ENCODE measurements at places on chromosomes 12 and 14. TPM values are rescaled to one million over a fixed set of nuclear protein-coding genes. Genes with fewer than 3 reads are reported as not detected.

Gene CLEC4E
- total RNA-seq: not detected

DNA sequence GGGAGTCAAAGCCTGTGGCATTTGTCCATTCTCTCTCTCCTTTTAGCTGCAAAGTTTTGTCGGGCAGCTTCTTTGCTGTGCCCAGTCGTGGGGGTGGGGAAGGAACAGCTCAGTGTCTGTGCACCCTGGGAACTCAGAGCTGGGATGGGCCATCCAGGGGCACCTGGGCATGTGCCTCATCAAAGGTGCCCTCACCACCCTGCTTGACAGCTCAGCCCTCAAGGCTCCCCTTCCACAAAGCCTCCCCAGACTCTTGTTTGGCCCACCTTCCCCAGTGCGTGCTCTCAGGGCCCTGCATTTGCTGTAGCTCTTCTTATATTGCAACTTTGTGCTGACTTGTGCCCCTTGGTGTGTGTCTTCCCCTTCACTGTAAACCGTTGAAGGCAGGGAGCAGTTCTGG is 112.6 kb downstream of the ESRRB start:
- DNase-seq: no peak

Gene MUCL1
- not detected for total RNA-seq

Gene TAS2R30
- total RNA-seq: 9.7 TPM

GRCh38 chr14:91417120-91417982 is at the start of gene CCDC88C:
TSS of gene CCDC88C (minus strand) at chr14:91417820. CDS start at chr14:91417690, 130 bp downstream.
- peak; percentile 71 for DNase-seq

Gene FAM216A
- total RNA-seq: 27.1 TPM

GRCh38 chr14:97571866-97572555 is 774.8 kb downstream of the VRK1 start:
- no peak for DNase-seq

Gene EPS8
- total RNA-seq: 3.5 TPM

GRCh38 chr12:41924111-41924510 is 220.6 kb downstream of the GXYLT1 start:
- no peak for DNase-seq

- DNase-seq: no peak
Measured at GRCh38 chr14:64746298-64747250, 42.4 kb downstream of the PLEKHG3 start.

DNA sequence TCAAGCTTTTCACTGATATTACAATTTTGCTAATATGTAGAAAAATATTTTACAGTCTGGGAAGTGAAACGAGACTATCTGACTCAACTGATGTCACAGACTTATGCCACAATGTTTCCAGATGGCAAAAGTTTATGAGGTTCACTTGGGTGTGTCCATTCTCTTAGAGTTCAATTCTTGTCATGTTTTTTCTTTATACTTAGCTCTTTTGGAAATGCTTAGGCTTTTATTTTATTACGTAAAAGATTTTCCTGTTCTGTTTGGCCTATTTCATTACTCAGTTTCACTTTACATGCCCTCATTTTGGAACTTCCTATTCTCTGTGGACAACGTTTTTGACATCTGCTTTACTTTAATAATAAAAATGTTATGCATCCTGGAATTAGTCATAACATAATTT is 2.1 kb upstream of the PDZRN4 start:
- DNase-seq: no peak

Gene EMP1
- not detected for total RNA-seq

- DNase-seq: no peak
Measured at GRCh38 chr12:70686299-70686698, 49.1 kb upstream of the PTPRB start.

DNA sequence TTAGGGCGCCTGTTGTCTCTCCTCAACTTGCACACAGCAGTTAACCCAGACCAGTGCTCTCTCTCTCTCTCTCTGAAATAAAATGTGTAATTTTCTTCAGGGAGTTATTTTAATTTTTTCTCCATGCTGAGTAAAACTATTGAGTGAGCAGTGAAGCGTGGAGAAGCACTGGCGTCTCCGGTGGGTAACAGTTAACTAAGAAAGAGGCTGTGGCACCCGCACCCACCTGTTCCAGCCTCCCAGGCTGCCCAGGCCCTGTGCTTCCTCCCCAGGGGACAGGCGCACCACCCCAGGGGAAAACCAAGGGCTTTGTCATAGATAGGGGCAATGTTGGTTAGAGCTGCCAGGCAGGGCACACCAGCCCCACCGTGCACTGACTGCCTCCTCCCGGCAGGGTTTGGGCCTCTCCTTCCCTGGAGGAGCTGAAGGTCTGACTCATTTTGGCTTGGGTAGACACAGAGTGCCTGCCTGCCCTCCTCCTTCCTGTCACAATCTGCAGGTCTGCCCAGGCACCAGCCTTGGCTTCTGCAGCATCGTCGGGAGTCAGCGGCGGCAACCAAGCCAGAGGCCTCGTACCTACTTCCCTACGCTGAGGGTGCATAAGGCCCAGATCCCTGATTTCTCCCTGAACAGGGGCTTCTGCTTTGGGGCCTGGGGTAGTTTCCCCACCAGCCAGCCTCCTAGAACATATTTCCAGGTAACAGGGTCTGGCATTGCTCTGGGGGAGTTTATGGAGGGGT is 3.9 kb downstream of the HOXC5 start:
- DNase-seq: peak; percentile 38

Gene AQP2
- total RNA-seq: not detected

Gene RERG
- total RNA-seq: 1.5 TPM

Gene SPIC
- total RNA-seq: not detected

DNA sequence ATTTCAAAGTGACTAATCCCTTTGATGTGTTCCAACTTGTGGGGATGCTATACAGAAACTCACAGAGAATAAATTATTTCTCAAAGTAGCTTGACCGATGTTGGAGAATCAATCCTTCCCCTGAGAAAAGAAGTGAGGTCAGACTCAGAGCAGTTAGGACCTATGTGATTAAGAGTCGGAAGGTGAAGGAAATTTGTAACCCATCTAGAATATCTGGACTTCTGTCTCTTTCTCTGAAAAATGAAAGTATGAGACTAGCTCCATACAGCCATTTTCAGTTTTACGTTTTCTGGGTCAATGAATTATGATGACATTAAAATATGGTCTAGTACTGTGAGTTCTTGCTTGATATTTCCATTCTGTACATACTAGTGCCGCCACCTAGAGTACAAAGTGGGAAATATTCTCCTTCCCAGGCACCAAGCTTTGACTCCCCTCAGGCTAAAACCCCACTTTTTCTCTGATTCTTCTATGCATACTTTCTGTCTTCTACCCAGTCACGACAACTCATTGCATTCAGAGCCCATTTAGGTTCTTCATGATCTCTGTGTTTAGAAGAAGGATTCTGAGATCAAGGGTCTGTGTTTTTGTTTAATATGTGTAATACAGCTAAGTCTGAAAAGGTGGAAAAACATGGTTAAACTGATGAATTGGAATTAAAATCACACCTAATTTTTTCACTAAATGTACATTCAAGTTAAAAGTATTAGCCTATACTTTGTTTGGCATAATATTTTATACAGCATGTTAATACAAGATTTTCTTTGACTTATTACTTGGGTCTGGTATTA is 6.9 kb upstream of the NTS start:
- peak; percentile 76 for DNase-seq

Gene GLIPR1L2
- not detected for total RNA-seq

- no peak for DNase-seq
Measured at GRCh38 chr12:12070674-12071656, at the start of gene BCL2L14. TSS of gene BCL2L14 (plus strand) at chr12:12070939. CDS start at chr12:12079306, 8,367 bp downstream.

GRCh38 chr14:90846511-90846910 is 30.3 kb upstream of the TTC7B start:
- DNase-seq: no peak

DNA sequence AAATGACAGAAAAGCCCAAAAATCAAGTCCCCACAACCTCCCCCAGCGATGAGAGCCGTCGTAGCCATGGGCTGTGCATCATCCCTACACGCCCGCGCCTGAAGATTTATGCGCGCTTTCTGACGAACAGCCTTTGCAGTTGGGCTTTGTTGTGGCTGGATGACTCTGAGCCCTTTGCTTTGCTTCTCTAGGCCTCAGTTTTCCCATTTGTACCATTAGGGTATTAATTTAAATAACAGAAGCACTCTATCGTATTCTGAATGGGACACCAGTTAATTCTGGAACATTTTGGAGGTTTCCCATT is 24.2 kb downstream of the SFSWAP start:
- DNase-seq: no peak

- DNase-seq: peak; percentile 52
Measured at GRCh38 chr14:25516838-25517237, 466.9 kb upstream of the STXBP6 start.

- DNase-seq: no peak
Measured at GRCh38 chr12:110966081-110966760, 45.8 kb upstream of the MYL2 start.

Gene NEMP1
- total RNA-seq: 35.0 TPM

GRCh38 chr12:57734591-57734990 is 4.0 kb downstream of the AGAP2 start:
- no peak for DNase-seq

Gene ACRBP
- 2.2 TPM for total RNA-seq

GRCh38 chr12:11958221-11959091 is 112.3 kb upstream of the BCL2L14 start:
- DNase-seq: no peak

- peak; percentile 49 for DNase-seq
Measured at GRCh38 chr12:8658346-8658745, 4.3 kb downstream of the MFAP5 start.
